ENCODE measurements at places on chromosomes 11 and 22. TPM values are rescaled to one million over a fixed set of nuclear protein-coding genes. Genes with fewer than 3 reads are reported as not detected.

DNA sequence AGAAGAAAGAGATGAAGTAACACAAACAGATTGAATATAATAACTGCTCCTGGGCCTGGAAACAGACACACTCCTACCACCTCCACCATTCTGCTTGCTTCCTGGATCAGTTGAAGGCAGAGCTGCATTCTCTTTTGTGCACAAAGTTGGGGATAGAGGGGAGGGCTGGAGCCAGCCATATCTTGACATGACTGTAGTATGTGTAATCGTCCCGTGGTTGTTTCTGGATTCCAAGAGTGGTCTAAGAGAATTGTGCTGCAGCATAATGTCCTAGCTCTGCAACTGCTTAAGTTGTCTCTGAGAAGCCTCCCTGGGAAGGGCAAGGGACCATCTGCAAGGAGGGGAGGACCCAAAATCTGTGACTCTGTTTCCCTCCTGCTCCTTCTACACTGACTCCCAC lies 3.2 kb downstream of the CRY2 start:
- no peak for DNase-seq

GRCh38 chr11:90795746-90796145 lies 572.9 kb upstream of the CHORDC1 start:
- no peak for DNase-seq

DNA sequence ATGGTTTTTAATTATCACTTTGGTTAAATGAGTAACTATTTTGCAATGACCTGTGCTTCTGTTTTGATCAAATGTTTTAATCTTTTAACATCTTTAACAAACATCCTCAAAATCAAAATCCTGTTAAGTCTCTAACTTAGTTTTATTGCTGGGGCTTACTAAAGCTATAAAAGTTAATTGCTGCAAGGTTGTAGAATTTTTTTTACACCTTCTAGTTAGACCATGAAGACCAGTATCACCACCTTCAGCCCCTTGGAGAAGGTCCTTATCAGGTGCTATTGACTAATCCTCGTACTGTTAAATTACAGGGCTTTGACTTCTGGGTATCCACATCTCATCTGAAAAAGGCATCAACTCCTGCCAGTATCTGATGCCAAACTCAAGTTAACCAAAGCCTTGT lies 12.3 kb upstream of the CABP2 start:
- DNase-seq = no peak

The ACAD8 gene
- 27.7 TPM for total RNA-seq

Data from upper lobe of left lung (tissue), 6 donors.